NCI-H748 treated with DMSO at 0.1 percent for 48 hours (cell line): ENCODE measurements at places on chromosomes 16 and 17.

- no peak for DNase-seq
These were observed 9.1 kb downstream of the CTCF start for GRCh38 chr16:67571464-67571863.

DNA sequence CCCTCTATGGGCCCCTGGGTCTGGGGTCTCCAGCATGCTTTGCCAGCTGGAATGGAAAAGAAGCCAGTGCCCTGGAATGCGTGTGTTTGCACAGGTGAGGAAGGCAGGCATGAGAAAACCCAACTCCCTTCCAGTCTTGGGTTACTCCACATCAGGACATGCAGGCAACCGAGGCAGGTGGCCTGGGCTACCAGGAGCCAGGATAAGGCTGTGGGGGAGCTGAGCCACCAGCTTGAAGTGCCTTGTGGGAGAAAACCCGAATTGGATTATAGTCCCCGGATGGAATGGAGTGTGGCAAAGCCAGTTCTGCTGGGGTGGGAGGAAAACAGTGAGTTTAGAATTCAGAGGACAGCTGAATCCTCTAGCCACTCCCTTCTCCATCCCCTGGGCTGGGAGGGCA lies 7.2 kb downstream of the SRCIN1 start:
- no peak for DNase-seq

DNA sequence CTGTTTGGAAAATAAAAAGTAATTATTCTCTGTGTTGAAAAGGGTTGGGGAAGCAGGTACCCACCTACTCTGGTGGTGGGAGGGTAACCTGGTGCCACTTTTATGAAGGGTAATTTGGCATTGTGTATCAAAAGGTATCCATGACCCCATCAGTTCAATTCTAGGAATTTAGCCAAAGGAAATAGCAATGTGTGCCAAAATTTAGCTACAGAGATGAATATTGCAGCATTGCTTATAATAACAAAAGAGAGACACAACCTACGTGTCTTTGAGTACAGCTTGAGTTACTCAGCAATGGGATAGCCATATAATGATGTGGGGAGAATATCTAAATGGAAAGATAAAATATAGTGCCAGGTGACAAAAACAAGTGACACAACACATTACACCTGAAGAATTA lies 170.7 kb downstream of the NTN1 start:
- no peak for DNase-seq

- no peak for DNase-seq
These were observed 30.8 kb downstream of the FOXL1 start for GRCh38 chr16:86609115-86609514.

DNA sequence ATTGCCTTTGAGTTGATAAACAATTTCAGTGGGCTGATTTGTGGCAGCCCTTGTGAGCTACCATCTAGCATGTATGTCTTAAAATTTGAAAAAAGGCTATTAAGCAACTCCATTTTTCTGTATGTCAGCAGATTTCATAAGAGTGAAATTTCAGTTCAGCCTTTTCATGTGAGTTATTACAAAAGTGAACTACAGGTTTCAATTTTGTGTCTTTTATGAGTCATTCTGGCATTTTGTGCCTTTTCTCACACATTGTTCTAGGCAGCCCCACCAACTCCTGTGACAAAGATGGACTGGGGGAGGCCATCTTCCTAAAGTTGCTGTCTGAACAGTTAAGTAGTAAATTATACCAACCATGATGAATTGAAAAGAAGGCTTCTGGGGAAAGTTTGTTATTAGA lies 52.1 kb downstream of the USP10 start:
- no peak for DNase-seq

GRCh38 chr17:8255499-8255898 lies 6.4 kb downstream of the PFAS start:
- no peak for DNase-seq

GRCh38 chr16:48025359-48025758 lies 130.4 kb downstream of the ABCC12 start:
- no peak for DNase-seq

- no peak for DNase-seq
These were observed 502.4 kb upstream of the CDH11 start for GRCh38 chr16:65624229-65624628.

DNA sequence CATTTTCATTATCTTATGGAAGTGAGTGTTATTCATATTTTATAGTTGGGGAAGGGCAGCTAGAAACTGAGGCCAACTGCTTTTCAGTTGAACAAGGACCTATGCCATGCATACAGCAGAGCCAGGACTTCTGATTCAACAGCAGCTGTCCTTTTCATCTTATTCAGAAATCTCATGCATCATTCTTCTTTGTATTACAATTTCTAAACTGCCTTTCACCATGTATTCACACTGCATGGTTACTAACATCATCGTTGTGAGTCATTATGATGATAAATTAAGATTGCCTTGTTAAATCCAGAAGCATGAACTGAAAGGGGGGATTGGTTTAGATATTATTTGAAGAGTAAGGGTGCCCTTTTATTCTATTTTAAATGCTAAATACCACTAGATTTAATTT lies 1470.1 kb upstream of the GOT2 start:
- DNase-seq, result no peak

GRCh38 chr17:40556198-40556661 lies 9.0 kb downstream of the CCR7 start:
- no peak for DNase-seq

GRCh38 chr17:55776271-55776670 lies 25.4 kb downstream of the PCTP start:
- DNase-seq, result no peak

GRCh38 chr16:21169249-21169981 lies 10.9 kb downstream of the LDAF1 start:
- DNase-seq, result no peak

- no peak for DNase-seq
These were observed at the start of gene PYCARD for GRCh38 chr16:31202414-31203375. TSS of gene PYCARD (minus strand) at chr16:31202760. CDS start at chr16:31202690, 70 bp downstream.

GRCh38 chr17:74825952-74826719 lies 33.5 kb downstream of the GRIN2C start:
- DNase-seq, result no peak

- DNase-seq, result no peak
These were observed 7.7 kb downstream of the CEP295NL start for GRCh38 chr17:78895322-78895721.

- DNase-seq, result no peak
These were observed 611.4 kb upstream of the CDH5 start for GRCh38 chr16:65754820-65755691.

- DNase-seq, result no peak
These were observed 86.5 kb upstream of the LHX1 start for GRCh38 chr17:36850790-36851189.

- DNase-seq, result no peak
These were observed at the start of gene KRTAP1-5 for GRCh38 chr17:41026715-41027471. TSS of gene KRTAP1-5 (minus strand) at chr17:41027208. CDS start at chr17:41027155, 53 bp downstream.

DNA sequence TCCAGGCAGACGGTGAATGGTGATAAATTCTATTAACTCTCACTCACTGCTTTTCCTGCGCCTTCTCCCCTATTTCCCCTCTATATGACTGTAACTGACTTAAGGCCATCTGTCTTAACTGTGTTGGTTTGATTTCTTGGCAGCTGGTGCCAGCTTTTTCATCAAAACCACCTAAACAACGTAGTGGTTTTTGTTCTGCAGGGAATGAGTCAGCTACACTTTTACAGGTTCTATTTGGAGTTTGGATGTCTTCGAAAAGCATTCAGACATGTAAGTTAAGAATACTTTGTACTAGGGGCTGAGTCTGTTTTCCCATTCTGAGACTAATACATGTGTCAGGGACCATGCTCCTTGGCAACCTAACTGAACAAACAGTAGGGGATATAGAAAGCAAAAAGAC lies 8.5 kb downstream of the REXO5 start:
- DNase-seq, result no peak

GRCh38 chr17:76270770-76271668 lies 5.9 kb downstream of the UBALD2 start:
- DNase-seq, result no peak

DNA sequence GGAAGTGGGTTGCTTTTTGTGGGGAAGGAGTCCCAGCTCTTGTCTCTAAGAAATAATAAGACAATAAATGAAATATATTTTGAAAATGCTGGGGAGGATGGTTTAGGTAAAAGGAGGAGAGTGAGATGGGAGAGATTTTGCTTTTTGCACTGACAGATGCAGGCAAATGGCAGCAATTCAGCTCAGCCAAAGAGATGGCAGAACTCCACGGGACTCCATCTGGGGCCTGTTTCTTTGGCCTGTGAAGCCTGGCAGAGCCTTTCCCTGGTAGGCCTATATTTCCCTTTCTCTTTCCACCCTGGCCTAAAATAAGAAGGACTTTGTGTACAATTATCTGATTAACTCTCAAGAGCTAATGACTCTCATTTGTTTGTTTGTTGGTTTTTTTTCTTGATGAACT lies 1525.1 kb downstream of the CDH11 start:
- no peak for DNase-seq
